Left kidney (tissue), 8 donors: ENCODE measurements at places on chromosomes 1 and 21.

DNA sequence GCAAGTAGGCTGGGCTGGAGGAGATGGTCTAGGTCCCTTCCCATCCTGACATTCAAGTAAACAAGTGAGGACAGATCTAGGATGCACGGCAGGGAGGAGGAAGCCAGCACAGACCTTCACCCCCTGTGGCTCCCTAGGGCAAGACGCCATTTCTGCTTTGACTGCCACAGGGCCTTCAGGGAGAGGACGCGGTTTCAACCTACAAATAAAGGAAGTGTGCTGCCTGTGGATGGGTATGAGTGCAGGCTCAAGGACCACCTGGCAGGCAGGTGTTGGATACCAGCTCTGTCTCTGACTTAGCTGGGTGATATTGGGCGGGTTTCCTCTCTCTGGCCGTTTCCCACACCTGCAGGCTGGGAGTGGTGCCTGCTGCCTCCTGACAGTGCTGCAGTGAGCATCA lies 16.2 kb downstream of the SLC2A1 start:
- no peak for DNase-seq

DNA sequence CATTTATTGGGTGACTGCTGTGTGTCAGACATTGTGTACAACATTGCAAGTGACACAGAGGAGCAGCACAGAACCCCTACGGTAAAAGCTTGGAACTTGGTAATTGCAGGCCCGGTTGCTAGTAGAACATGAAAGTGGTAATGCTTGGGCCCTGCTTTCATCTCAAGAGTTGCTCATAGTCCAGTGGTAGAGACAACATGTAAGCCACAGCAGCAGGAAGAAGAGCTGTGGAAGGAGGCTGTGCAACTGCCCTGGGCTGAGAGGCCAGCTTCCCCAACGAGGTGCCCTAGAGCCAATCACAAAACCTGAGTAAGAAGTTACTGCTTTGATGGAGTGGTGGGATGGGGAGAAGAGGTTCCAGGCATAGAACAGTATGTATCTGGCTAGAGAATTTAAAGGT lies 18.4 kb downstream of the CNIH4 start:
- DNase-seq: no peak

DNA sequence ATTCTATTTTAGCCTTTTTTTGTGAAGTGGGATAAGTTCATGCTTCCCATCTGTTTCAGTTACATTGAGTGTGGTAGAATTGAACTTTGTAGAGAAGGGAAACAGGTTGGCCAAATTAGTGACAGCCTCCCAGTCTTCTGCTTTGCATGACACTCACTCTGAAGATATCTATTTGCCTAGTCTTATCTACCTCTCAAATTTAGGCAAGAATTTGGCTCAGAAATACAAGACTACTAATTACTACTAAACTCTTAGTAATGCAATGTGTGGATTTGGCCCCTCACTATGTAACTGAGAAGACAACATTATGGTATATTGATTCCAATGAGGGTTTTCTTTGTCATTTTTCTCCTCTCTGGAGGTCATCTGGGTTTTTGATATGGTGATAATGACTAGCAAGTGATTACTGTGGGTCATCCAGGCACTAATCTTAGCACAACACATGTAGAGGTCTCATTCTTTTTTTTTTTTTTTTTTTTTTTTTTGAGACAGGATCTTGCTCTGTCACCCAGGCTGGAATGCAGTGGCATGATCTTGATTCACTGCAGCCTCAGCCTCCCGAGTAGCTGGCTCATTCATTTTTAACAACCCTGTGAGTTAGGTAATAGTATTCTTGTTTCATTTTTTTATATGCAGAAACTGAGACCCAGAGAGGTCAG lies 6.3 kb downstream of the FAM20B start:
- DNase-seq: no peak

DNA sequence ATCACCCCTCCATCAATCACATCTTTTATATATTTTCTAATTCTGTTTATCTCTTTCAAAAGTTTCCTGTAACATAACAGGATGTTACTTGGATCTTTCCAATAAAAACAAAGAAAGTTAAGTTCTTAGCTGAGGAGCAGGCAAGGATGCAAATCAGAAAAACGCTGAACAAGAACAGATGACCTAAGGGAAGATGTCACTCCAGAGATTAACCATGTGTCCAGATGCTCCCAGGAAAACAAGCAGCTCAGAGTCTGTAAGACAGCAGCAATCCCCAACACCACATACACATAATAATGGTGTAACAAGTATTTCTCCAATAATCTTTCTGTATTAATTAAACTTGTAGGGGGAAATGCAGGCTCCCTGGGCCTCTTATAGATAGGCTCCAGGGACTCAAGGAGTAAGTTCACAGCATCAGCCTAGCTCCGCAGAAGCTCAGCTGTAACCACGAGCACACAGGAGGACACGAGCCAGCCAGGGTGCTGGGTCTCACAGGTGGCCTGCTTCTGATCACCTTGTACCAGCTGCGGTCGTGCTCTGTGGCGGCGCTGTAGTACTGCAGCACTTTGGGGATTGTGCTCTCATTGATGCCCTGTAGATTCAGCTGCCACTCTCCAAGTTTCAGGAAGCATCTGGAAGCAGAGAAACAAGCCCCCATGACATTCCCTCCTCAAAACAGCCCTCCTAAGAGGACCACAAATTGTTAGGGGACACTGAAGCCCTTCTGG lies 33.1 kb upstream of the EXOSC10 start:
- no peak for DNase-seq

- DNase-seq: no peak
Measured at GRCh38 chr1:204971517-204972336, 71.3 kb upstream of the CNTN2 start.

- DNase-seq: no peak
Measured at GRCh38 chr21:29007810-29008209, 11.3 kb downstream of the RWDD2B start.

DNA sequence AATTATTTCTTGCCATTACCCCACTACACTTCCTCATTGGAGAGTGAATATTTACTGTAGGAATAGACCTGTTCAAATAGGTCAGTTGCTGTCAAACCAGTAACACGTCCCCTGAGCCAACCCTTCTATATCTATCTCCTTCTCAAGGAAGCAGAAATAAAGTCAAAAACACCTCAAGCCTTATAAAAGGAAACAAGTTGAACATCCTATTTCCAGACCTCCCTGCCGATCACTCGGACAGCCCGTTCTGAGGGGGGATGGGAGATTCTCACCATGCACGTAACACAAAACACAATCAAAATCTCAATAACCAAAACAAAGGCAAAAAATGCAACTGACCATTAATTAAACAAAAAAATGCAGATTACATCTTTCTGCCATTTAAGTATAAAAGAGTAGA lies 121.5 kb upstream of the KRTAP19-8 start:
- DNase-seq: no peak

DNA sequence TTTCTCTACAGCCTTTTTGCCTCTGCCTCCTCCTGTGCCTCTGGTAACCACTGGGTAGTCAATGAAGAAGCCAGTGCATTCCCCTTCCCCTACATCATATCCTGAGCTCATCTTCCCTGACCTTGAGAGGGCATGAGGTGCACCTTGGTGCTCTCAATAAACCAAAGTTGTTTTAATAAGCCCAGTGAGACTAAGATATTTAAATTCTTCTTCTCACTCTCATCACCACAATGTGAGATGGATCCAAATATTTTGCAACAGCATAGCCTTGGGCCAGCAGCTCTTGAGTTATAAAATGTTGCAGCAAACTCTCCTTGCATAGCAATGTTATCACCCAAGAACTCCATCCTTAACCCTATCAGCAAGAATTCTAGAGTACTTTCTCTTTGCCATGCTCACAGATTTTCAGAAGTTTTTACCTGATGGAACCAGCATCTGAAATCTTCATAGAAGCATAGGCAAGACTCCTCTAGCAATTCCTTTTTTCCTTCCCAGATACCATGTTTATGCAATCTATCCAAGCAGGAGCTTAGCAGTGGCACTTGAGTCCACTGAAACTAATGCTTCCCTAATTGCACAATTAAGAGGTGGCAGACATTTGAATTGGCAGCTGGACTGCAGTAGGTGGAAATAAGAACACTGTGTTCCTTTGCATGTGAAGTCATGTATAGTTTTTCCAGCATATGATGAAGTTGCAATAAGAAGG lies 36.8 kb downstream of the CDC7 start:
- DNase-seq: no peak
